ENCODE measurements at places on chromosomes 1 and 21.

DNA sequence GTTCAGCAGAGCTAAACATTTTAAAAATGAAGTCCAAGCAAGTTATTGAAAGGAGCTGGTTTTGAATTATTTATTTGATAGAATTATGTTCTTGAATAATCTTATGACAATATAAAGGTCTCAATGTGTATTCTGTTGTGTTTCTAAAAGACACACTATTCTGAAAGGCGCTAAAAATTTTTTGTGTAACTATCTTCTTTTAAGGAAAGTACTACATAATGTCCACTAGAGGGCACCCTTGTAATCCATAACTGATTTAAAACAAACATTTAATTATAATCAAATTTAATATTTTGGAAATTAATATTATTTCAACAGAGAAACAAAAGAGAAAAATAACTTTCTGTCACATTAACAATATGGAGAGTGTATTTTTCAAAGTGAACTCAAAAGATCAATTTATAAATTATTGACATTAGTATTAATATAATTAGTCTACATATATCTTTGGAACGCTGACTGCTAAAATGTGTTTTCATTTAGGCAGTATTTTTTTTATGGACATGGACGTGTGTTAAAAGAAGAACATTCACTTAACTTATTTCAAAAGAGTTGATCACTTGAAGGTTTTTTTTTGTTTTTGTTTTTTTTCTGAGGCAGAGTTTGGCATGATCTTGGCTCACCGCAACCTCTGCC lies 248.4 kb downstream of the DENND1B start:
- peak; percentile 4 for DNase-seq

DNA sequence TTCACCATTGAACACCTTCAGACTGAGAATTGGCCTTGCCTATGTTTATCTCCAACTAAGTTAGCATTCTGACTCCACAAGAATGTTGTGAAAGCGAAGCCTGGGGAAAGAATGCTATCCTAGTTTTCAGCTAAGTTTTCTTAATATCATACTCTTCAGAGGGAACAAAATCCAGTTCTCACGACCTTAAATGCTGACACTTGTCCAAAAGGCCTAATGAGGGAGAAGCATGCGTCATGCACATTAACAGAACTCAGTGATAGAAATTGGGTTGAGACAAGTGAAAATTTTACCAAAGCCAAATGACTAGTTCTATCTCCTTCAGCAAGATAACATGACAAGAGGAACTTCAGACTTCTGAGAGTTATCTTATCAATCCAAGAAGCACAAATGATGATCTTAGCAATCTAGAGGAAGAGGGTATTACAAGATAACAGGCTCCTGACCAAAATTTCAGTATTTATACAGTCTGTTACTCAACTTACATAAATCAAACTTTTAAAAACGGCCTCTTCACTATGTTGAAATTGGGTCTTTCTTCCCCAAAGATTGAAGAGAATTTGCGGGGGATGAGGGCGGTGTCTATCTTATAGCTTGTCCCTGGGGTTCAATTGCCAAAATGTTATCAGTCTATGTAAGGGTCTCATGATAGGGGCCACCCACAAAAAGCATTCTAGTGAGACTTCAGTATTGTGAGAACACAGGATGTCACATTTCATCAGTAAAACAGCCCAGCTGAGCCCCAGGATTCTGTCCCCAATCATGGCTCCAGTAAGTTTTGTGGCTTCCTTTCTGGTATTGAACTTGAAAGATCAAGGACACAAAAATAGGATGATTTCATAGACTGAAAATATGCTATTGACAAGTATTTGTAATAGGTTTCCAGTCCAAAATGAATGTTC lies 26.5 kb upstream of the SLC45A3 start:
- no peak for DNase-seq

DNA sequence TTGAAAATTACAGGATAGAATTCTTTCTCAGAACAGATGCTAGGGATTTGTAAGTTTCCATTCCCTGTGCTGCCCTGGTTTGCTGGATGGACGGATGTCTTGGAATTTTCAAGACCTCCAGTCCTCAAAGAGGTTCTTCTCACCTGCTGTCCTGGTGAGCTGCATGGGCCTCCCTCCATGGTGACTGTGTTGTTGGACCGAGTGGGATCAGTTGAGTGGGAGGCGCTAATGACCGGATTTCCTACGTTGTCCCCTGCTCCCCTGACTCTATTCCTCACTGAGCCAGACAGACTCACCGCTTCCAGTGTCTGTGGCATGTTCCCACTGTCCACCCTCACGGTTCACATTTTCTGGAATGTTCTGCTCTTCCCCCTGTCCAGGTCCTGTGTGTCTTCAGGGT lies 229.8 kb downstream of the CAMTA1 start:
- no peak for DNase-seq

DNA sequence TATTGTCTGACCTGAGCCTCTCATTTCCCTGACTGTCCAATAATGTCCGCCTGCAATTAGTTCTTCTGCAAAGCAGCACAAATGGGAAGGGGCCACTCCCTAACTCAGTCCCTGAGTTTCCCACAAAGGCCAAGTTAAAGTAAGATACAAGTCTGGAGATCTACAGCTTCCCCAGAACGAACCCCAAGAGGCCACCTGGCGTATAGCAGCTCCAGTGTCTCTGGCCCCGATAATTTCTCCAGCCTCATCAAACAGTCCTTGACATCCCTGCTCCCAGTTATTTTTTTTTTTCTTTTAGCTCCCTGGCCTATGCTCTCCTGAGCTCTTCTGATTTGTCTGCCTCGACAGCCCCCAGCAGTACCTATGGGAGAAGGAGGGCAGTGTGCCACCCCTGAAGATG lies 8.1 kb upstream of the ACKR1 start:
- DNase-seq, result no peak

- no peak for DNase-seq
These were observed 146.4 kb downstream of the MIS18A start for GRCh38 chr21:32132409-32132808.

DNA sequence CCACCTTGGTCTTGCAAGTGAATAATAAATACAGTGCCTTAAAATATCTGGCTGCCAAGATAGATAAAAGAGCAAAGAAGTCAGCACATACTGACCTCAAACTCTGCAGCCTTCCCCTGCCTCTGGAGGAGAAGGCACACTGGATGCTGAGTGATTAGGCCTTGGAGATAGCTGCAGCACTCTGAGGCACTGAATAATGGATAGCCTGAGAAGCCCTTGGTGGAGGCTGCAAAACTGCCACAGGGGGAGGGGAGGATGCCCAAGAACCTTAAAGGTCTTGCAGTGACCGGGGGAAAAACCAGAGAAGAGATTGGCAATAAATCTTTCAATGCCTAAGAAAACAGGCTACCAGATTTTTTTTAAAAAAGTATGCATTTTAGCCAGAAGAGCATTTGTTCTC lies 167.4 kb upstream of the PRMT6 start:
- DNase-seq, result no peak

- no peak for DNase-seq
These were observed 7.4 kb downstream of the SH2D2A start for GRCh38 chr1:156809281-156809680.

- DNase-seq, result no peak
These were observed 54.7 kb upstream of the GREM2 start for GRCh38 chr1:240666568-240667198.

DNA sequence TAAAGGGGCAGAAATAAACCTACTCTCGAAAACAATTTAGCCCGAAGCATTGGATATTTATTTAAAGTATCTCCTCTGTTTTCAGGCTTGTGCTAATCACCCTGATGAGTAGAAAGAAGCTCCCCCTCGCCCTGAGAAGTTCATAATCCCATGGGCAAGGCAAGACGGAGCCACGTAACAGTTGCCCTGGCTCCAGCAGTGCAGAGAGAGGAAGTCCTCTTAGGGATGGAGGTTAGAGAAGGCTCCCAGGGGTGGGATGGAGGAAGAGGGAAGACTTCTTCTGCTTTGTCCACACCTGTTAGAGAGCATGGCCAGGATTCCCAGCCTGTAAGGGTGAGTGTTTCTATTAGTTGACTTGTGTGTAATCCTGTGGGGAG lies 3.4 kb upstream of the GPR25 start:
- DNase-seq, result no peak

DNA sequence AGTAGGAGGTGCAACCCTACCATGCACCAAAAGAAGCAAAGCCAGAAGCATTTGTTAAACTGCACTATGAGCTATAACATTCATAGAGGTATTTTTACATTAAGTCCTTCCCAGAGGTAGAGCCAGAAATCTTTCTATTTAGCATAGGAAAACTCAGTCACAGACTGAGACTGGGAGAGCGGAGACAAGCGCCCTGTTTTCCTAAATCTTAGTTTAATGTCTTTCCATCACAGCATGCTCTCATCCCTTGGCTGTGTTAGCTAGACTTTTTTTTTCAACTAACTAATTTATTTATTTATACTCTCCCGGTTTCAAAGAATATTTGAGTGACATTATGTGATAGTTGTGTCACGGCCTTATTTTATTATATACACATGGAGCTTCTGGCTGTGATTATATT lies 304.1 kb downstream of the LMX1A start:
- DNase-seq, result no peak

GRCh38 chr1:206843626-206844025 lies 21.8 kb upstream of the IL20 start:
- no peak for DNase-seq

DNA sequence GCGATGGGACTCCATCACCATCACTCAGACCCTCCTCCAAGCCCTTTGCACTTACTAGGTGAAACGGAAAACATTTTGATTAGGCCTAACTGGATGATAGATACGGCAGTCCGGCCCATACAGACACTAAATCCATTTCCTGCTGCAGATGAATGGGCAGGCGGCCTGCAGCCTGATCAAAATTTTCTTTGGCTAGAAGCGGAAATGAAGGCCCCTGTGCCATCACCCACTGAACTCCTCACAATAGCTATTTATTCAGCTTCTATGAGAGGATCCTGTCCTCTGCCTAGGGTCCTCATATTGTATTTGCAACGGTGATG lies 200.5 kb downstream of the OMA1 start:
- no peak for DNase-seq

DNA sequence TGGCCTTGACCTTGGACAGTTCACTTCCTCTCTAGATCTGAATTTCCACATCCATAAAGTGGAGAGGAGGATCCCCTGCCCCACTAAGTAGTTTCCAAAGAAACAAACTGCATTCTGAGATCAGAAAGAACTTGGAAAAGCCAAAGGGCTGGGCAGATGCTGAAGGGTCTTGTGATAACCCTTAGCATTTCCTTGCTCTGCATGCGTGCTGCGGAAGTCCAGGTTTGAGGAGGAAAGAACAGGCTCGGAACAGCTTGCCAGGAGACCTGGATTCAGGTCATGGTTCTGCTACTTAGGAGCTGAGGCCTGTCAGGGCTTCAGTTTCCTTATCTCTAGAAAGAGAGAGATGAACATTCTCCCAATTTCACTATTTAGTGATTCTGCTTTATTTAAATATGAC lies 27.2 kb downstream of the IGFN1 start:
- no peak for DNase-seq

DNA sequence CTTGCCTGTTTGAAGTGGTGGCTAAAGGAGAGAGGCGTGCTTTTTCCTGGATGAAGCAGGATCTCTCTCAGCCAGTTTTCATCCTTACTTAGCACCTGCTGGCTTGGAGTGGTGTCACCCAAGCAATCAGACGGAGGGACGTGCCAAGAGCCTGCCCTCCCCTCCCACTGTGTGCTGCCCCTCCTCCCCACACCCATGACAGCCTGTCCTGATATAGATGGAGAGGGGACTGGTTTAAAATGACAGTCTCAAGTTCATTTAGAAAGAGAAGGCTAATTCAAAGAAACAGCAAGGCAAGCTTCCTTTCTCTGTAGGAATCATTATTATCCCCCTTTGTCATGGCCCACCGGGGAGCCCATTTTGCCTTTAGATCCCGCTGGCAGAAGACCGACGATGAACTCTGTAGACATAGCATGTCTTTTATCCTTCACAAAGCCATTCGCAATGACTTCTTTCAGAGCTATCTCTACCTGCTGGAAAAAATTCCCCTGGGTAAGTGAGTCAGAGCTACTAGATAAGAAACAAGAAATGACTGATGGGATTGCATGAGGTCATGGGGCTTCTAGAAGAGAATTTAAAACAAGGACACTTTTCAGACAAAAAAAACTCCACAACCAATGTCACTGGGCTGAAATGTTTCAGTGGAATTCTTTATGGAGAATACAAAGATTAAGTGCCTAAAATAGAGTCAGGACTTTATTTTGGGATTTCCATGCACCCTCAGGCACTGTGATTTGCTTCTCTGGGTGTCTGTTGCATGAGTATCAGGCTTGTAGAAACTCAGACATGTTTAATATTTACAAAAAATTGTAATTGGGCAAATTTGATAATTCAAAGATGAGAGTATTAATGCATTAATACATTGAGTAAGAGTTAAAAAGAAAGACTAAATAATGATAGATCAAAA lies at the start of gene NTMT2:
Gene NTMT2 (plus strand): TSS at position 190 of the 907 bp plus-strand sequence. CDS start 149 bp downstream, at position 339.
- DNase-seq, result no peak

GRCh38 chr1:221907166-221907932 lies 165.5 kb upstream of the DUSP10 start:
- no peak for DNase-seq

- DNase-seq, result no peak
These were observed 28.3 kb upstream of the DYNLT5 start for GRCh38 chr1:66723985-66724384.

DNA sequence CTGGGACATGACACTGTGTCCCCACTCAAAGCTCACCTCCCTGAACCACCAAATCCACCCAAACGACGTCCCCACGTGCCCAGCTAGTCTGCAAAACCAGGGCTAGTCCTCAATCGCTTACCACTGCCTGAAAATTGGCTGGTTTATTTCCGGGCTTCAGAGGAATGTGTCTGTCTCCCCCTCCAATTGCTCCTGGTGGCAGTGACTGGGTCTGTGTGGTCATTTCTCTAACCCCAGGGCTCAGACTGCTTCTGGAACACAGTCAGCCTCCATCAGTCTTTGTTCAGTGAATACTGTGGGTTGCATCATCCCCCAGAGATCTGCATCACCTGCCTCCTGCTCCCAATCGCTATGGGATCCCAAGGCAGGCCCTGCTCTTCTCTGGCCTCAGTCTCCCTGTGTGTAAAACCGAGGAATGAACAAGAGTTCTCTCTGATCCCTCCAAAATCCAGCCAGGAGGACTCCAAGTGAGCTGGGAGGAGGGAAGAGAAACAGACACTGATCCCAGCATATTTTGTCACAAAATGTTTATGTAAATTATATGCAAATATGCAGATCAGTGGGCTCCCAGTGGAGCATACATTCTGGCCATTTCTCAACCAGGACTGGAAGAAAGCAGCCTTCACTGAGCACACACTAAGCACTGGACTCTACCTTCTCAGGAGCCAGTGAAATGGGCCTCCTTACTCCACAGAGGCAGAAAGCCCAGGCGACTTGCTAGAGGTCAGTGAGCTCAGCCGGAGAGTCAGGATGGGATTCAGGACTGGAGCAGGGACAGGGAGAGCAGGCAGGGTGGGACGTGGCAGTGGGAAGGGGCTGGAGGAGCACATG lies 20.9 kb downstream of the SDC3 start:
- no peak for DNase-seq

Data from fibroblast of skin of left biceps (primary cell).